Suprapubic skin (tissue), 4 donors: ENCODE measurements at places on chromosomes 13 and 19.

DNA sequence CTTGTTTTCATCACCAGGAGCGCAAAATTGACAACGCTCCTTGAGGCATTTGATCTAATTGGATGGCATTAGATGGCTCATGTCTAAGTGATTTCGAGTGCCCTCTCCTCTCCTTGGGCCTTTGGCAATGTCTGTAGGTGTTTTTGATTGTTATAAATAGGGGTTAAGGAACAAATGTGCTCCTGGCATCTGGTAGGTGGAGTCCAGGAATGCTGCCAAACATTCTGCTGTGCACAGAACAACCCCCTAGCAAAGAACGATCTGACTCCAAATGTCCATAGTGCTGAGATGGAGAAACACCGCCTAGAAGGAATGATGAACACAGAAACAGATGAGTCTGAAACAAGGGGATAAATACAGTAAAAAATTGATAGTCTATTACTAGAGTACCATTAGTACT lies 68.0 kb upstream of the C1QTNF9B start:
- no peak for DNase-seq

- peak; percentile 67 for DNase-seq
These were observed 30.5 kb downstream of the MLLT1 start for GRCh38 chr19:6249296-6249695.

- DNase-seq = no peak
These were observed 1387.2 kb downstream of the OLFM4 start for GRCh38 chr13:54415753-54416366.

DNA sequence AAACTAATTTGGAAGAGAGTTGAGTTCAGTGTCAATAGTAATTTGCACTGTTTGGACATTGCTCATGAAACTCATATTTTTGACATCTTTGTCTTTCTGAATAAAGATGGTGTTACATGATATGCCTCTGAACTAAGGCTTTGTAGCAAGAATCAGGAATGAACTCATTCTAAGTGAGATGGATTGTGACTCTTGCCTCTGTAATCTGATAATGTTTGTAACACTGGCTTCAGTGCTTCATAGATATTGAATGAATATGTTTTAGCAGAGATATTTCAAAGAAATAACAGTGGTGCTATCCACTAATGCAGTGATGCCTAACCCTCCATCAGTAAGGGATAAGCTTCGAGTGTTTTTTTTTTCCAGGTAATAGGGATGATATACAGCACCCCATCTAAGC lies 32.9 kb downstream of the TEX26 start:
- DNase-seq = no peak

- DNase-seq = no peak
These were observed 100.4 kb downstream of the ING1 start for GRCh38 chr13:110813646-110814624.

- DNase-seq = peak; percentile 69
These were observed at the start of gene ZNF723 for GRCh38 chr19:22832031-22832762. Gene ZNF723 (plus strand): TSS chr19:22832291. CDS start chr19:22832380, 89 bp downstream.

DNA sequence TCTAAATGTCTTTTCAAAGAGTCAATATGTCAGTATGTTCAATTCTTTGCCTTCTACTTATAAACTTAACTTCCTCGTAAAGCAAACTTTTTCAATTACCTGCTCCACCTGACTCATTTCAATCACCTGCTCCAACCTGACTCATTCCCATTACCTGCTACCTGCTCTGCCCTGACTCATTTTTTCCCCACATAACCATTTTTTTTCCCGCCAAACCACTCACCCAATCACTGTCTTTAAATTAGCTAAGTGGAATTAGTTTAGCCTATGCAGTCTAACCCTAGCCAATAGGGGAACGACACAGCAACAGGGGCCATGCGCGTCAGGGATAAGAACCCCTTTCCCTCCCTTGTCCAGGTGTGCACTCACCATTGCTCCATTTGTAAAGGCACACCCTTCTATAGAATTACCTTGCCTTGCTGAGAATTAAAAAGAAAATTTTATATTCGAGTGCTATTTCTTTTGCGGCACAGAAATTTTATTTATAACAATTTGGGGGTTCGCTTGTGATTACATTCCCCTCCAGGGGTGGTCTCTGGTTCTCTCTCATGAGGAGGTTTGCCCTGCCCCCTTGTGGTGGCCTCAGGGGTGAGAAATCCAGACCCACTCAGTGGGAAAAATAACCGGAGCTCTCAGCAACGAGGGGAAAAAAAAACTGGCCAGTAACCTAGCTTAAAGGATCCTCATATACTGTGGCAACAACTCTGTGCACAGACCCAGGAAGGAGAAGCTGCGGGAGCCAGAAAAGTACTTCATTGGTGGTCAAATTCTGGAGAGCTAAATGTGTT lies 193.1 kb downstream of the ZNF486 start:
- DNase-seq = no peak

- no peak for DNase-seq
These were observed 211.7 kb downstream of the DCT start for GRCh38 chr13:94267581-94268366.

DNA sequence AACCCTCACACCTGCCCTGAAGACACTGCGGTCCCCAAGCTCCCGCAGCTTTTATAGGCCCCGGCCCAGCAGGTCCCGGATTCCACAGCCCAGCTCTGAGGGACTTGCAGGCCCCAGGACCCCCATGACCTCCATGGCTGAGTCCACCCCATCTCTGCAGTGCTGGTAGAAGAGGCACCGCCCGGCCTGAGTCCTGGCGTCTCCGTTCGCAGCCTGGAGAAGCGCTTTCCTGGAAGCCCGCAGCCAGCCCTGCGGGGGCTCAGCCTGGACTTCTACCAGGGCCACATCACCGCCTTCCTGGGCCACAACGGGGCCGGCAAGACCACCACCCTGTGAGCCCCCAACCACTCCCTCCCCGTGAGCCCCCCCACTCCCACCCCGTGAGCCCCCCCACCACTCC lies 9.2 kb downstream of the ABCA7 start:
- DNase-seq = no peak

DNA sequence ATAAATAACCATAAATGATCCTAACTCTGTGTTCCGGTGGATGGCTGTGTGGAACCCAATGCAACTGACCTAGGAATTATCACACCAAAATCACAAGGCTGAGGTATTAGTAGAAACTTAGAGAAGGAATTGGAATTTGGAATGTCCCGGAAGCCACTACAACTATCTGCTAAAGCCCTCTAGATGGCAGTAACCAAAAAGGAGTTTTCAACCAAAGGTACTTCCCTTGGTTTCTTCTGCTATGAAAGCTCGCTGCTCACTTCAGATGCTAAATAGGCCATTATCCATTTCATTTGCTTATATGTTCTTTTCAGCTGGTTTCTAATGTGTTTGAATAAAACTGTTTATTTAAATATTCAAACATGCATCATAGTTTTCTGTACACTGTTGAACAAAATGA lies 1589.1 kb upstream of the SPRY2 start:
- DNase-seq = no peak

- DNase-seq = no peak
These were observed 40.9 kb upstream of the UFM1 start for GRCh38 chr13:38308736-38309135.

- no peak for DNase-seq
These were observed 307.6 kb downstream of the SHISA2 start for GRCh38 chr13:25744178-25744577.

DNA sequence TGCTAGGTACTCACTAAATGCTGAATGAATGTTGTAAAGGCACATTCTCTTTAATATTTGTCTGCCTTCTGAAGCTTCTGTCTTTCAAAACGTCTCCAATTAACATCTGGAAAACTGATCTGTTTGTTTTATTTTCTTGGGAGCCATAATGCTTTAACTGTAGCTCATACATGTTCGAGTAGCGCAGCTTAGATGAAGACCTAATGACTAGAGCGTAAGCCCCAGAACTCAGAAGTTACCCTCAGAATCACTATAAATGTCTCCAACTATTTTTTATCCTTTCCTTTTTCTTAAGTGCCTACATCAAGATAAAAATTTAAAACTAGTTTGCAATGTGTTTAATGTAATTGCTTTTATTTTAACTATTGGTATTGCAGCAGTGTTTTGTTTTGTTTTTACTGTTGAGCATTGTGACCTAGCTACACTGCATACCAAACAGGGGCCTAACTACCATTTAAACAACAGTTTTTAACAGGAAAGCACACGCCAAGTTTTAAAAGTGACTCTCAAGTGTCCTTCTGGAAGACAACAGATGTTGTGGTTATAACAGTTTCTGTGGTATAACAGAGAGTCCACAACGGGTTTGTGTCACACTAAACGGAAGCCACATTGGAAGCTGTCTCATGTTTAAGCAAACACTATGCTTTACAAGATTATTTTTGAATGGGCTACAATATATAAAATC lies 42.0 kb downstream of the MRPL57 start:
- no peak for DNase-seq

DNA sequence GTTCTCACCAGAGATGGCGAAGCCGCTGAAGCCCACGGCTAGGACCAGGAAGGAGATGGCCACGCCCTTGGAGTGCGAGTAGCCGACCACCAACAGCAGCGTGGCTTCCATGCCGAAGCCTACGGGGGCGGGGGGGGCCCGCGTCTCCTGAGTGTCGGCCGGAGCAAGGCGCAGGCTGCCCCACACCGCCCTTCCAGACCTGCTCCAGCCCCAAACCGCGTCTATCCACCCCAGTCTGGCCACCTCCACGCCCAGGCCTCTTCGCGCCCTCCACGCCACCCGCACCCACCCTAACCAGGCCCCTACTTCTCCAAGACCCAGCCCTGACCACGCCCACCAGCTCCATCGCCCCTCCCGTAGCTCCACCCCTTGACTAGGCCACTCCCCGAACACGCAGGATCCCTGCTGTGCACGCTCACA lies 6.2 kb downstream of the GFY start:
- DNase-seq = peak; percentile 73

GRCh38 chr19:50488389-50489194 lies 11.9 kb upstream of the GARIN5A start:
- DNase-seq = no peak

- DNase-seq = no peak
These were observed 32.7 kb downstream of the VSTM1 start for GRCh38 chr19:54030895-54031586.

DNA sequence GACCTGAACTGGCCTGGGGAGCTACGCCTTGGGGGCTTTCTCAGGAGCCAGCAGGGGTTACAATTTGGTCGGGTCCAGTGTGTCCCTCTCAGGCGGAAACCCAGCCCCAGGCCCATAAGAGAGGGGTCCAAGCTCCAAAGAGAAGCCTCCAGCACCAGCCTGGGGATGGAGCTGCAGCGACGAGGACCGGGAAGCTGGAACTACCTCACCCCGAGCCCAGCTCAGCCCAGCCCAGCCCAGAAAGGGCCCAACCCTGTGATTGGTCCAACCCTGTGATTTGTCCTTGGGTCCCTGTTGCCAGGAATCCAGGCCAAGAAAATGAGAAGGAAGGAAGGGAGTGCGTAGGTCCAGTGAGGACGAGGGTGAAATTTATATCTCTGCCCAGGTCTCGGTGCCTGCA lies 24.1 kb downstream of the CLEC4M start:
- DNase-seq = no peak

GRCh38 chr19:53982001-53982451 lies 9.4 kb upstream of the CACNG6 start:
- no peak for DNase-seq

DNA sequence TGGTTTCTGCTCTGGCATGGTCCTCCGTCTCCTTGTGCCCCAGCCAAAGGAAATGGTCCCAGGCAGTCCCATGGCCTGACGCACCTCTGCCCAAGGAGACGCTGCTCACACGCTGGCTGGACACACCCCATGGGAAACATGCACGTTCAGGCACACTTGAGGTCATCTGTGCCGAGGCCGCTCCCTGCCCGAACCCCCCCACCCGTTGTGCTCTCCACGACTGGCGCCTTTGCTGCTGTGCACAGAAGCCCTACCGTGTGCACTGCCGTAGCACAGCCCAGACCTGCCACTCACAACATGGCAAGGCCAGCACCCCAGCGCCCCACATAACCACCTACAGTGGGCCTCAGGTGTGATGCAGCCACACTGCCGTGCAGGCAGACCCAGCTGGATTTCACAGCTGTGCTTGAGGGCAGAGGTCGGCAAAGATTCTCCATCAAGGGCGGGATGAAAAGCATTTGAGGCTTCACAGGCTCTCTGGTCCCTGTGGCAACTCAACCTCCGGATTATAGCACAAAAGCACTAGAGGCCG lies 65.7 kb downstream of the SPACA7 start:
- no peak for DNase-seq

- DNase-seq = no peak
These were observed 60.2 kb upstream of the CYSLTR2 start for GRCh38 chr13:48593536-48593935.

DNA sequence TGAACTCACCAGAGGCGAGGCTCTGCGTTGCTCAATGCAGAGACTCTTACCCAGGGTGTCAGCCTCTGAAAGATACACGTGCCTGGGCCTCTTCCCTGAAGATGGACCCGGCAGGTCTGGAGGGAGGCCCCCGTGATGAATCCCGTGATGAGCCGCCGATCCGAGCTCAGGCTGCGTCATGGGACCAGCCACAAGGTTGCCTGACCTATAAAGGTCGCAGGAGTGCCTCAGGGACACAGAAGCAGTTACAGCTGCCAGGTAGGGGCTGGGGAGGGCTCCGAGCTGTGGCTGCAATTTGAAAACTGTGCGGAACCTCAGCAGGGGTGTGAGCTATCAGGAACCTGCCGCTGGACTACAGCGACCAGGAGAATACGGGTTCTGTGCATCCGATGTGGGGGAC lies 10.5 kb upstream of the ATP11A start:
- no peak for DNase-seq

- DNase-seq = no peak
These were observed 175.1 kb upstream of the KL start for GRCh38 chr13:32840989-32841713.

GRCh38 chr13:76745261-76746200 lies 140.7 kb downstream of the KCTD12 start:
- DNase-seq = no peak

DNA sequence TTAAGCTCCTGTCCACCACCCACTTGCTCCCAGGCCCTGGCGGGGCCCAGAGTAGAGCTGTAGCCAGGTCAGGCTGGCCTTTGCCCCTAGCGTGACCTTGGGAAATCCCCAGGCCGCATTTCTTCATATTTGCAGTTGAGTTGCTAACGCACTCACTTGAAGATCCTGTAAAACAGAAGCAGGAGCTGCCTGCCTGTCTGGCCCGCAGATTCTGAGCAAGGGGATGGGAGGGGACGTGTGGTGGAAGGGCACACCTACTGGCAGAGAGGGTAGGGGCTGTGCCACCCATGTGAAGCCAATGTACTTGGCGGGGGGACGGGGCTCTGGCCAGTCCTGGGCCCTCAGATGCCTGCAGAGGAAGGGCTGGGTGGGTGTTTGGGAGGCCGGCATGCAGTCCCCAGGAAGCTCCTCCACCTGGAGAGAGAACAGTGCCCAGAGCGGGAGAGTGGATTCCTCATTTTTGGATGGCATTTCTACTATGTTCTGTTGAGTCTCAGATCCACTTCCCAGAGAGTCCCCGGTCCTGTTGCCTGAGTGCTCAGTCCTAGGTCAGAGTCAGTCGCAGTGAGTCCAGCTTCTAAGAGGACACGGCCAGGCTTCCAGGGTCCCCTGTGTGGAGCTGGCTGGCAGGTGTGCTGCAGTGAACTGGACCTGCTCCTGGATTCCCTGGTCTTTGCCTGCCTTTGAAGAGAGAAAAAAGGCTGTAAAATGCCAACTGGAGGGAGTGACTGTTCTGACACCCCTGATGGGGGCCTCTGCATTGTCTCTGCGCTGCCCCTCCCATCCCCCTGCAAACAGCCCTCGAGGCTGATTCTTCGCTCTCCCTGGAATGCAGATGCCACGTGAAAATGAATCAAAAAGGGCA lies 62.9 kb downstream of the GGACT start:
- peak; percentile 52 for DNase-seq

- peak; percentile 94 for DNase-seq
These were observed 89.9 kb downstream of the COL4A2 start for GRCh38 chr13:110396913-110397381.
